ENCODE measurements at places on chromosomes 4 and X.
A peak's percentile ranks its signal among the peaks of the same experiment; 100 is the strongest.

DNA sequence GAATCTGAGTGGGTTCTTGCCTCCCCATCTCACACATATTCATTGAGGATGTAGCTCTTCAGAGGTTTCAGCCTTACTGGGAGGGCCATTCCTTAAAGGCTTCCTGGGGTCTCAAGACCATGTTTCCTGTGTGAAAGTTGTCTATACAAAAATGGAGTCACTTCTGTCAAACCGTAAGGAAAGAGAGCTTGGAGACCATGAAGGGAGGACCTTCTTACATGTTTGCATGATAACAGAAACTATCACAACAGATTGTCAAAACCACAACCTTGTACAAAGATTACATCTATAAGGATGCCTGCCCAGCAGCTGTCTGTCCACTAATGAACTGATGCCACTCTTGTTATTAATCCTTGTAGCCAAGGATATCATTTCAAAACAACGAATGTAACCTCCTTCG is 139.3 kb downstream of the PDE5A start:
- DNase-seq, result no peak

GRCh38 chr4:89939546-89939945 is 44.9 kb downstream of the MMRN1 start:
- no peak for DNase-seq

DNA sequence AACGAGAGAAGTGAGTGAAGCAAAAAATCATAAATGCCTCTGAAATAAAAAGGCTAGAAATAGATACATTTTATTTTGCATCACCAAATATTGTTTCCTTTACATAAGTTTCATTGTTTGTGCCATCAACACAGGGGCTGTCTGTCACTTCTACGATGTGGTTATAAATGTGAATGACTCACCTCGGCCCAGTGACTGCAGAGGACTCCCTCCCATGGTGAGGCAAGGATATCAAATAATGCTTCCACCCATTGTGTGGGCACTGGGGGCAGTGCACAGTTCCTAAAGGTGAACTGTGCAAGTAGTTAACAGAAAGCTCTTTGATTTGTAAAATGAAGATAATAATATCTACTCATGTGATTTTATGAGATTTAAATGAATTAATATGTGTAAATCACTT is 230.3 kb upstream of the NEIL3 start:
- no peak for DNase-seq

DNA sequence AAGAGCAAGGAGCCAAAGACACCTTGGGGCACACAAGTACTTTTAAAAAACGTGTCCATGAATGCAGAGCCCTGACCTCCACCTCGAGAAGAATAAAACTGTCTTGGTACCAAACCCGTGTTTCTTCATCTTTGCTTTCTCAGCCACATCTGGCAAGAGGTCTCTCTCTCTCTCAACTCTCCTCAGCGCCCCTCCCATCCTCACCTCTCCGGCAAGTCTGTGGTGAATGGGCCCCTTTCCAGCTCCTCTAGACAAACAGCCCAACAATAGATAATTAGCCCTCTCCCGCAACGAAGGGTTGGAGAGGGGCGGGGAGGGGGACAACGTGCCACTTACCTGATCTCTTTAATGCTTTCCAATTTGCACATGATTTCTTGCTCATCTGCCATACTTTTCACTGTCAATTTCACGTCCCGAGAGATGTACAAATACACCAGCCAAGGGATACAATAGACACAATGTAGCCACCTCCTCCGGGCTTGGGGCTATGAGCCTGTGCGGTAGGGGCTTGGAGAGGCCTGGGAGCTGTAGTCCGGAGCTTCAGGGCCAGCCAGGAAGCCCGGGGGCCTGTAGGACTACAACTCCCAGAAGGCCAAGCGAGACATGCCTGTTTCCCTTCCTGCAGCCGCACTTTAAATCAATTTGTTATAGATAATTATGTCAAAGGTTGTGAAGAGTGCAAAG is at the start of gene ZC4H2:
Gene ZC4H2 (minus strand): TSS at position 462 of the 684 bp plus-strand sequence. CDS start 73 bp downstream, at position 389.
- peak; percentile 26 for DNase-seq

- DNase-seq, result no peak
Observed at GRCh38 chrX:97290199-97290598, 406.5 kb downstream of the RPA4 start.

- DNase-seq, result no peak
Observed at GRCh38 chr4:180219080-180219479, 2024.1 kb upstream of the TENM3 start.

DNA sequence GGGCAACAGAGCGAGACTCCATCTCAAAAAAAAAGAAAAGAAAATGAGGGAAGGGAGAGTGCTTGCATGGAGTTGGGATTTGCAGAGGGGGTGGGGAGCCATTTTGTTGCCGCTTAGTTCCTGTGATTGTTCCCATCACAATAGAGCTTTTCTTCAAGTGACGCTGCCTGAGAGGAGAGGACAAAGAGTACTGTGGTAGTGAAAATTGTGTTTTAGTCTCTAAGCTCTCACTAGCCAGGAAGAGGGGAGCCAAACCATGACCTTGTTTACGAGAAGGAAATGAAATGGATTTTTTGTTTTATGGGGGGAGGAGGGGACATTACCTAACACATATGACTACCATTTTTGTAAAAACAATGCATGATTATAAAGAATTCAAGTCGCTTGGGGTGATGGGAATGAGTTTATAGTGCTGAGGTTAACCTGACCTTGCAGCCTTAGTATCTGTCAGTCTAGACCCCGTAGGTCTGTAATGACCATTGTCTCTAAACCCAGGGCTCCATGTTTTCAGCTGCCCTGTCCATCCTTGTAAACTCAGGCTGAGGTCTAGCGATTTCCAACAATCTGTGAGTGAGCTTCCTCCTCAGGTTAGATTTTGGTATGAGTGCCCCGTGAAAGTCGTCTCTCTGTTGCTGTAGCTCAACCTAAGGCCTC is 18.8 kb downstream of the SRD5A3 start:
- no peak for DNase-seq

DNA sequence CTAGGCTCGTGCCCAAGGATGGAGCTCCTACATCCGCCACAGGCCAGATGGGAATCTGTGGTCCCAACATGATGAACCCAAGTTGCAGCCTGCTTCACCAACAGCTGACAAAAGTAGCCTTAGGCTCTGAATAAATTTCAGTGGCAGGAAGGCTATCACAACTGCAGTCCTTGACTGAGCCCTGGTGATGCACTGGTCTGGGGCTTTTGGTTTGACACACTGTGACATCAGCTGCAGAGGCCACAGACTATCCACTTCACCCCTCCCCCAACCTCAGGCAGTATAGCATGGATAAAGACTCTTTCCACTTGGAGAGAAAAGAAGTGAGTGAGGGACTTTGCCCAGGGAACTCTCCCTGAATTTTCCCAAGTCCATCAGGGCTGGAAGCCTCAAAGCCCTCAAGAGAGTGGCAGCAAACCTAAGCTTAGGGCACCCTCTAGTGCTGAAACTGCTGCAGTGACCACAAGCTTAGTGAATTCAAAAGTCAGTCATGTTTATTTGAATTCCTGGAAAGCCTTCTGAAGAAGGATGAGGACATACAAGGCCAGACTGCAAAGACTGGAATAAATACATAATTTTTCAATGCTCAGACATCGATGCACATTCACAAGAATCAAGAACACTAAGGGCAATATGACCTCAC is 135.0 kb upstream of the TENT5D start:
- DNase-seq, result no peak

GRCh38 chrX:25028726-25029125 is 13.0 kb upstream of the ARX start:
- DNase-seq, result no peak

GRCh38 chr4:174604198-174604597 is 81.9 kb upstream of the HPGD start:
- no peak for DNase-seq

DNA sequence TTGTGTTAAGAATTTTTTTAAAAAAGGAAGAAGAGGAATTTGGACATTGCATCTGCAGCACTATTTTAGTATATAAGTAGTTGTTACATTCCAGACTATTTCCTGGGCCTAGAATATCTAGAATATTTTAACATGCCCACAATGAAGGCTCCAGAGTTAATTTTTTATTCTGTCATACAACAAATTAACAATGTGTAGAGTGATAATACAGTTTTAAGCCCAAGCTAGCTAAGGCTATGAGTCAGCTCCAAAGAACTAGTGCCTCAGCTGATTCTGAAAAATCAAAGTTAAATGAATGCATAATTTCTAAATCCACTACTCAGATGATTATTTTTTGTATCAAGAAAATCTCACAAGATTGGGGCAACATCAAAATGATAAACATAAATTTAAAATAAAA is 231.4 kb downstream of the PRDM5 start:
- DNase-seq, result no peak

- no peak for DNase-seq
Observed at GRCh38 chr4:109914322-109914721, 1.6 kb downstream of the EGF start.

GRCh38 chr4:132910229-132910748 is 238.8 kb upstream of the PCDH10 start:
- no peak for DNase-seq

GRCh38 chr4:177771645-177772044 is 329.4 kb upstream of the AGA start:
- DNase-seq, result no peak

DNA sequence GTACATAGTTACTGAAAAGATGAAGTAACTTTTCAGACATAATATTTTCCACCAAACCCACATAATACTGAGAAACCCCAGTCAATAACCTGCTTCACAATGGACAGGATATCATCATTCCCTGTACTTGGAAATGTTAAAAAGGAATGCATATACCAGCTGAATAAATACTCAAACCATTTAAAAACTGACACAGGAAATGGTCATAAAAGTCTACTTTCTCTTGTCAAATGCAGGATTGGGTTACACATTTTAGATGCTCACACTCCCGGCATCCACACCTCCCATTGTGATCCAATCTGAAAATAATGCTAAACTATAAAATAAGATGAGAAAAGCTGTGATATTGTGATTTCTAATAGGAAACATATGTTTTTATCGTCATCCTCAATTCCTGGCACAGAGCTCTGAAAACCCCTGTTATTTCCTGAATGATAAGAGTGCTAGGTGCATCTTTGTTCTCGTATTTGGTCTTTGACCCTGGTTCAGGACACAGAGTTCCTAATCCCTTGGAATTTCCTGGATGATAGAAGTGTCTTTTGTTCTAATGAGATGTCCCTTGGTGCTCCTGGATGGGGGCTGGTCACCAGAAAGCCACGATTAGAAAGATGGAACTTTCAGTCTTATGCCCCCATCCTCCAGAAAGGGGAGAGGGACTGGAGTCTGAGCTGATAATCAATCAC is 821.3 kb downstream of the TRIML1 start:
- no peak for DNase-seq

DNA sequence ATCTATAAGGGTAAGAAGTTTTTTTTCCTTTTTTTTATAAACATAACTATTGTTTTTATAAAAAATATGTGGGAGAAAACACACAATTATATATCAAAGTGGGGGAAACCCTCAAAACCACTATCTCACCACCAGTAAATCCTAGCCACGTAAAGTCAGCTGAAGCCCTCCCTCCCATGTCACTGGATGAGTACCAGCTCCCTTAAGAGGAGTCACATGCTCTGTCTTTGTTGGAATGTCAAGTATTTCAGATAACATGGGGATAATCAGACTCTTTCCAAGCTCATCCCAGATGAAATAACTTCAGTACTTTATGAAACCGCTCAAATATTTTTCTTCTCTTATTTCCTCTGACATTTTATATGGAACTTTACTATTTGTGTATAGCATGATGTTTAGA is 2.4 kb downstream of the MYOZ2 start:
- no peak for DNase-seq

- no peak for DNase-seq
Observed at GRCh38 chr4:30434656-30435055, 285.5 kb upstream of the PCDH7 start.

- DNase-seq, result no peak
Observed at GRCh38 chrX:47814851-47815250, 21.9 kb upstream of the ZNF81 start.

- DNase-seq, result no peak
Observed at GRCh38 chr4:76753814-76754213, 144.1 kb downstream of the SOWAHB start.

GRCh38 chr4:22233230-22233629 is 282.6 kb downstream of the ADGRA3 start:
- no peak for DNase-seq

DNA sequence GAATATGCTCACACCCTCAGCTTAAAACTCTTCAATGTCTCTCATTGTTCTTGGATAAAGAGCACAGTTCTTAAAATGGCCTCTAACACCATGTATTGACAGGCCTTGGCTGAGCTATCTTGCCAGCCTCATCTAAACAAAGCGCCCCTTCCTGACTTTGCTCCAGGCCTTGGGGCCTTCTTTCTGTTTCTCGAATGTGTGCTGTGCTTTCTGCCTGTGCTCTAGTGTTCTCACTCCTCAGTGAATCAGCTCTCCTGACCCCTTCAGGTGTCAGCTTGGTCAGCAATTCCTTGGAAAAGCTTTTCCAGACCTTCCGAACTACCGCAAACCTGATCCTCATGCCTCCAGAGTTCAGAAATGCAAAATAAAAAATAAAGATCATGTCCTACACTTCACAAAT is 346.3 kb upstream of the FSTL5 start:
- DNase-seq, result no peak

GRCh38 chr4:186746581-186746980 is 22.9 kb upstream of the FAT1 start:
- DNase-seq, result no peak

- DNase-seq, result no peak
Observed at GRCh38 chrX:53073115-53073586, 9.0 kb upstream of the TSPYL2 start.

DNA sequence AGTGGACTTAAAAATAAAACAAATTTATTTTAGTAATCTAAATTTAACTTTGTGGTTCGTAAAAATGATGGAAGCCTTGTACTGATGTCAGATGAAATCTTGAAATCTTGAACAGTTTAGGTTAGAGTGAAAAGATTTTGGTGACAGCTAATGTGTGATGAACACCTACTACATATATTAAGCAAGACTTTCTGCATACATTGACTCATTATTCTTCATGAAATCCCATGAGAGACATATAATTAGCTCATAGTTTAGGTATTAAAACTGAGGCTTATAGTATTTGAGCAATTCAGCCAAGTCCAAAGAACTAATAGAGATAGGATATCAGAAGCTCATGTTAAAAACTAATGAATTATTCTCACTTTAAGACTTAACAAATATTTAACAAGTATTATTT is 66.9 kb upstream of the PCDH7 start:
- no peak for DNase-seq

DNA sequence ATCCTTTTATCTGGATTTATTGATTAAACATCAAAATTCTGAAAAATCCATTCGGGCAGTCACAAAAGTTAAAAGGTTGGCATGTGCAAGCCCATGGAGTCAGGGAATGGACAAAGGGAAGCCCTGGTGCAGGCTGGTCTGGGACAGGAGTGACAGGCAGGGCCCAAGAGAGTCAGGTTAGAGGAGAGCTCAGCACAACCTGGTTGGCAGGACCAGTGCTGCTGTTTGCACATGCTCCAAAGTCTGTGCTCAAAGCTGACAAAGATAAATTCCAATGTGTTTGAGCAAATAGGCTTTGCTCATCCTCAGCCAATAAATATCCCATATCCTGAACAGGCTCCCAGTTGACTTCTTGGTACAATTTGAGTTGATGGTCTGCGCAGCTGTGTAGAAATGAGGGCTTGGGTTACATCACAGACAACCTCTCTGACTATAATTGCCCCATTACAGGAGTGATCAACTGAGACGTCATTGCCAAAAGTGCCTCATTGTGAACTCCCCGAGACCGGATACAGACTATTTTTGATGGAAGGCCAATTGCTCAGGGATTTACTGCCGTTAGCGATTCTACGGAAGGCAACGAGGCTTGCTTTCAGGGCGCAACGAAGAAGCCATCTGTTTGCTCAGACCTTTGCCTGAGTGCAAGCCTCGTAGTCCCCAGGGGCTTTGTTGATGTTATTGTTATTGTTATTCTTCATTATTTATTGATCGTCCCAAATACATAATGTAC is 1008.1 kb upstream of the TENM3 start:
- DNase-seq, result no peak

- no peak for DNase-seq
Observed at GRCh38 chrX:119230850-119231249, 5.2 kb upstream of the PGRMC1 start.
